ENCODE measurements at places on chromosomes 3 and 15.

GRCh38 chr15:95459273-95459672, 871.2 kb upstream of the NR2F2 start:
- no peak for DNase-seq

DNA sequence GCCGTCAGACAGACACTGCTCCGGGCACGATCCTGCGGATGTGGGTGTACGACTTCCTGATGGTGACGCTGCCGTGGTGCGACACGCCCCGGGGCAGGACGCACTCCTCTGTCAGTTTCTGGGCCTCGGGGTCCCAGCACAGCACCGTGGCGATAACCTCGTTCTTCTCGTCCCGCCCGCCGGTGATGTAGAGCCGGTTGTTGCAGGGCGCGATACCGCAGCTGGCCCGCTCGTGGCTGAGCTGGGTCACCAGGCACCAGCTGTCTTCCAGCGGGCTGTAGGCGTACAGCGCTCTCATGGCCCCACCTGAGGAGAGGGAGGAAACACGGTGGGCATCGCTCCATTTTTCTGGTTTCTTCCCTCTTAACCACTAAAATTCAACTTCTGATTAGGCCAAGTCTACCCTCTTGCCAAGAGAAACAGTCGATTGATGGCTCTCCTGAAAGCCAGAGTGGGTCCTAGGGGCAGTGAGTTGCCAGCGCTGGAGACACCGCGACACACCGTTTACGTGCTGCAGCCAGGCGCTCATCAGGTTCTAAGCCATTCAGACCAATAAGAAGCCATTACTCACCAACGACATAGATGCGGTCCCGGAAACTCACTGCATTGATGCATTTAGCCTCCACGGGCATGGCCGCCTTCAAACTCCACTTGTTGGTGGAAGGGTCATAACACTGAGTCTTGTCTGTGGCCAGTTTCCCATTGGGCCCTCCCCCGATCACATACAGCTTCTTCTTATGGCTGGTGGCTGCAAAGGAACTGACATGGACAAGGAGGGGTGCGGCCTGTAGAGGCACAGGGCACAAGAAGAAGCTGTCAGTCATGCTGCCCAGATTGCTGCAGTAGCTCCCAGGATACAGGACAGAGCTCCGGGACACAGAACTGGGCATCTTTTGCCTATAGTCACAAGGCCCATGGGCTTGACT, 63.3 kb downstream of the KLHL6 start:
- DNase-seq = no peak

DNA sequence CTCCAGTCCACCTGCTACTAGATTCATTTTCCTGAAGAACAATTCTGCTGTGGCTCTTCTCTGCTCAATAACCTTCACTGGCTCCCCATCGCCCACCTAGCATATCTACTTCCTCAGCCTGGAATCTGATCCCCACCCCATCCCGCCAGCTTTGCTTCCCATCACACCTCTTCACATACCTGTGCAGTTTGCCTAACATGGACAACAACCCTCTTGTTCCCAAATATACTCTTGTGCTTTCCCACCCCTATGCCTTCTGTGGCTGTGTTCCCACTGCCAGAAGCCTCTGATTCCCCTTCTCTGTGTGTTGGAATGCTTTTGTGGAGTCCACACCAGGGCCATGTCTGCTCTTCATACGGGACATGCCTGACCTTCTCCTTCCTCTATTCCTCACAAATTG, 29.5 kb downstream of the CMTM7 start:
- DNase-seq = no peak

DNA sequence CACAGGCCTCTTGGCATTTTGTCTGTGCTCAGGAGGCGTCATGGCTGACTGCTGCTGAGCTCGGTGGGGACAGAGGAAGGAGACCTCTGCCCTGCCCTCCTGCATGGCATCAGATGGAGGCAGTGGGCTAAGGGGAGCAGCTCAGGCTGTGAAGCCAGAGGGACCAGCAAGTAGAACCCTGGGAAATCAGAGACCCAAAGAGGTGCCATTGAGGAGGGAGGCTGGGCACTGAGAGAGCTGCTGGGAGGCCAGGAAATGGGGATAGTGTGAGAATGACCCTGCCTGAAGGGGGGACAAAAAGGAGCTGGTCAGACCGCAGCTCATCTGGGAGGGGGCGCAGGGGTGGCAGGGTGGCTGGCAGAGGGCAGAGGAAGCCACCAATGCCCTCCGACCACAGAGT, 136.8 kb downstream of the FBLN2 start:
- DNase-seq = no peak

DNA sequence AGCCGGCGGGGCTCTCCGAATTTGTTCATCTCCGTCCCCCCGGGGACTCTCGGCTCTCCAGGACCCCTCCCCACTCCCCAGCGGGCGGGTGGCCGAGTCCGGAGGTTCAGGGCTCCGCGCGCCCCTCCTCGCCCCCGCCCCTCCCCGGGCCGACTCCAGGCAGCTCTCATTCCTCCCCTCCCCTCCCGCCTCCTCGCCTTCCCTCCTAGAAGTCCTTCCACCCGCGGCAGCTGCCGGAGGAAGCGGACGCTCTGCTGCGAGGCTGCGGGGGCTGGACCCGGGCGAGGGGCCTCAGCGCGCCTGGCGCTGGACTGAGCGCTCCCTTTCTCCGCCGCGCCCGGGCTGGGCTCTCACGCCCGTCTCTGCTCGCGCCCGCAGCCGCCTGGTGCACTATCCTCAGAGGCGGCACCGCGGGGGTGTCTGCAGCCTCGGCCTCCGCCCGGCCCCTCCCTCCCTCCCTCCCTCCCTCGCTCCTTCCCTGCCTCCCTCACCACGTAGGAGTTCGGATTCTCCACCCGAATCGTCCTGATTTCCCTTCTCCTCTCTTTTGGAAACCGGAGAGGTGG, at the start of gene ROBO2:
Gene ROBO2, plus strand, starts transcription at position 494 of the 566 bp plus-strand sequence. CDS start 687 bp downstream, outside the sequence.
- DNase-seq = peak; percentile 16

DNA sequence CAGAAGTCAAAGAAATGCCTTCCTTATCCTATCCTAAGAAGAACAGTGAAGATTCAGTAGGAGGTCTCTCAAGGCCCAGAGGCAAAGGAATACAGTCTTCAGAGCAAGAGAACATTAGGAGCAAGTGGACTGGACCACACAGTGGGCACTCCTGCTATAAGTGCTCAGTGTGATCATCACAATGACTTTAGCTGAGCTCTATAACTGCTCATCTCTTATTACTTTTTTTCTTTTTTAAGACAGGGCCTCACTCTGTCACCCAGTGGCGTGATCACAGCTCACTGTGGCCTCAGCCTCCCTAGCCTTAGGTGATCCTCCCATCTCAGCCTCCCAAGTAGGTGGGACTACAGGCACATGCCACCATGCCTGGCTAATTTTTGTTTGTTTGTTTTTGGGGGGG, 48.1 kb downstream of the COL8A1 start:
- no peak for DNase-seq

- DNase-seq = no peak
These were observed 48.0 kb upstream of the TNIK start for GRCh38 chr3:171508206-171508605.

DNA sequence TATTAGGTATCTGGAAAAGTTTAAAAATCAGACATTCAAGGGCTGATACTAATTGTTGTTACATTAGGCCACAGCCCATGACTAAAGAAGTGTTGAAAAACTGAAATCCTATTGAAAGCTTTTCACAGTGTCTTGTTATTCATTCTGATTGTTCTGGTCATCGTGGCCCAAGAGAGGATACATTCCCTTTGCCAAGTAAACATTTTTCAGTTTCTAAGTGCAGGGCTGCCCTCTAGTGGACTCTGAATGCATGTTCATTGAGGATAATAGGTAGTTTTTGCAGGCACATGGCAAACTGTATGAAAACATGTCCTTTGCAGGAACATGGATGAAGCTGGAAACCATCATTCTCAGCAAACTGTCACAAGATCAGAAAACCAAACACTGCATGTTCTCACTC, 181.1 kb downstream of the MYRIP start:
- DNase-seq = peak; percentile 0

- no peak for DNase-seq
These were observed 88.2 kb downstream of the PLOD2 start for GRCh38 chr3:146072824-146073223.

GRCh38 chr3:52250122-52250521, 4.6 kb downstream of the PPM1M start:
- DNase-seq = no peak

- DNase-seq = no peak
These were observed 466 bp downstream of the NFKBIZ start for GRCh38 chr3:101849714-101850245.

Measured in DMS153 (cell line).